ENCODE measurements at places on chromosomes 4 and X. TPM values are rescaled to one million over a fixed set of nuclear protein-coding genes. Genes with fewer than 3 reads are reported as not detected.

- DNase-seq, result no peak
These were observed 1.6 kb downstream of the DUSP9 start for GRCh38 chrX:153648358-153649177.

GRCh38 chrX:46634577-46634976 lies 61.0 kb downstream of the CHST7 start:
- DNase-seq, result no peak

DNA sequence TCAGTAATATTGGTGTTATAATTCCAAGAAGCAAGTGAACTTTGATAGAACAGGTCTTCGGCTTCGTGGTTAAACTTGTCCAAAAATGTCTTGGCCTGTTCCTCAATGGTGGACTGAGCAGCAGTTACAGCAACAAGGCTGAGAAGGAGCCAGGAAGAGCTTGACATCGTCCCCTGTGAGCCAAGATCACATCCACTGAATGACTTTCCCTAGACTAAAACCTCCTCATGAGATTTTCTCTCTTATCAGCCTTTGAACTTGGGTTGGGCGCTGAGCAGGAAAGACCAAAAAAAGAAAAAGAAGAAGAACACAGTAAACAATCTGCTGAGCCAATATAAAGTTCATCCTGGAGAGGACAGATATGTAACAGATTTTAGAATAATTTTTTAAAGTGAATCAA lies at the start of gene ACE2:
TSS of gene ACE2 (minus strand) at position 216 of the 400 bp plus-strand sequence. CDS start at position 167, 49 bp downstream.
- DNase-seq, result no peak

The CXCL5 gene
- not detected for polyA plus RNA-seq

The ARHGAP36 gene
- not detected for polyA plus RNA-seq

- peak; percentile 63 for DNase-seq
These were observed 175.7 kb upstream of the BCOR start for GRCh38 chrX:40273356-40274050.

The MAGEA2 gene
- polyA plus RNA-seq, result not detected

The KDR gene
- not detected for polyA plus RNA-seq

DNA sequence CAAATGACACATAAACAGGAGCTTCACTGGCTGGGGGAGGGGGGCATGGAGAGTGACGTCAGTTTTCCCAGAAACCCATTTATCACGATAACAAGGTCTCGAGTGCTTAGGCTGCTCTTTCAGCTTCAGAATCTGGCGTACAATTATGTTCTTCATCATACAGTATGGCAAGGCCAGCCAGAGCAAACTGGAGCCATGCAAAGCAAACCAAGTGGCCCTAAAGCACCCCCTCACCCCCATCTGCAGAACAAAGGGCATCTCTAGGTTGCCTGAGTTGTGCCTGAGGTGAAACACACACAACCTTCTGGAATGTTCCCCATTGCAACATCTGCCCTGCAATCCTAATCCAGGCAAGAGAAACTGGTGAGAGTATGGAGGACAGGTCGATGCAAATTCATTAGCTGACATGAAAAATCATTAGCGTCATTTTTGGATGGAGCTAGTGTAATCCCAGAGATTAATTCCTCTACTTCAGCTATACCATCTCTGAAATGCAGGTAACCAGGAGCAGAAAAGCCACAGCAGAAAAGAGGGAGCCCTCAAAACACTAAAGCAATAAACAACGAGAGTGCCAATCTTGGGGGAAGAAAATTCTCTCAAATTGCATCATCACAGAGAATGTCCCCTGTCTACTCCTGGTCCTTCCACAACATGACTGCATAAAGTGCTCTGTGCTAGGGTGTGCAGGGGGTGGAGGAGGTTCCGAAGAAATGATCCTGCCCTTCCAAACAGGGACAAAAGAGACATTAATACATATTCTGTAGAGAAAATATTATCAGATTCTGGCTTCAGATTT lies 1.8 kb downstream of the SEPTIN6 start:
- peak; percentile 71 for DNase-seq

- DNase-seq, result no peak
These were observed 645.8 kb downstream of the CENPC start for GRCh38 chr4:66899422-66900065.

GRCh38 chr4:88230461-88230891 lies 53.9 kb downstream of the PPM1K start:
- DNase-seq, result no peak

The NWD2 gene
- polyA plus RNA-seq, result not detected

GRCh38 chrX:11287505-11287904 lies 5.7 kb upstream of the AMELX start:
- no peak for DNase-seq

DNA sequence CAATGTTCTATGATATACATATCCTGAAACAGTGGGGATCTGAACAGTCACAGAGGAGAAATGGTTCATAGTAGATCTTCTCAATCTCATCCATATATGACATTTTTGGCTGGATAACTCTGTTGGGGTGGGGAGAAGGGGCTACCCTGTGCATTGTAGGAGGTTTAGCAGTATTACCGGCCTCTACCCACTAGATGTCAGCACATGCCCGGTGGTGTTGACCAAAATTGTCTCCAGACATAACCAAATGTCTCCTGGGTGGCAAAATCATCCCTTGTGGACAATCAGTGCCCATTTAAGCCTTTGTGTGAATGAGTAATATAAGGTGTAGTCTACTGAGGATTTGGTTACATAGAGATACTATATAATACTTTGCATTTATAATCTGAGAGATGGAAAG lies 89.9 kb downstream of the PLS3 start:
- DNase-seq, result no peak

- DNase-seq, result peak; percentile 8
These were observed 1.1 kb downstream of the PJA1 start for GRCh38 chrX:69163936-69164741.

DNA sequence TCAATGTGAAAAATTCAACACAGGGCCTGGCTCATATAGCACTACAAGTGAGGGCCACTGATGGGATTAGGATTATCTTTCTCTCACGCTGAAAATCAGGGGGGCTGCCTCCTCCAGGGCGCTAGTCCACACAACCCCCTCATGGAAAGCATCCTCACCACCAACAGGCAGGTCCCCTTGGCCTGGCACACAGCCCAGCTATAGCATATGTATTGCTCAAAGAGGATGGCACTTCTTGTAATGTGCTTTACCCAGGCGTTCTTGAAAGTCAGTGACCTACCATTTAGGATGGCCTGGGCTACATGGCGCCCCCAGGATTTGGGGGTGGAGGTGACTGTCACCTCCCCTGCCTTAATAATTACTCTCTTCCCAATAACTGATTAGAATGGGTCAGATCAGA lies 71.0 kb upstream of the LSM6 start:
- no peak for DNase-seq

DNA sequence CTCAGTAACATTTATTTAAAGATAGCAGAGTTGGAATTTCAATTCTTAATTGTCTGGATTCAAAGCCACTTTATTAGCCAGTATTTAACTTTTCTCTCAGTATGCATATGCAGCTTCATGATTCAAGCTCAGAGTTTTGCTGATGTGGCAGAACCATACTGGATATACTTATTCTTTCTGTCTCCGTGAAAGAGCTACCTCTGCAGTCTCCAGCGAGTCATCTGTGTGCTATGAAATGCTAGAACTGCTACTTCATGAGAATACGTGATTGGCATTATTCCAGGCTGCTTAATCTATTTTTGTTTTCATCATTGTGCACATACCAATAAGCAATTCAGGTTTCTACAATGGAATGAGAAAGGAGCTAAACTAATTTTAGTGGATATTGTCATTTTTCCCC lies 743.7 kb downstream of the C4orf33 start:
- DNase-seq, result no peak

GRCh38 chrX:70554523-70554922 lies 109.9 kb downstream of the DLG3 start:
- DNase-seq, result no peak

- no peak for DNase-seq
These were observed 39.3 kb upstream of the MAGEA10 start for GRCh38 chrX:152177497-152178269.

The ADH1B gene
- not detected for polyA plus RNA-seq

The RIBC1 gene
- 0.25 TPM for polyA plus RNA-seq

DNA sequence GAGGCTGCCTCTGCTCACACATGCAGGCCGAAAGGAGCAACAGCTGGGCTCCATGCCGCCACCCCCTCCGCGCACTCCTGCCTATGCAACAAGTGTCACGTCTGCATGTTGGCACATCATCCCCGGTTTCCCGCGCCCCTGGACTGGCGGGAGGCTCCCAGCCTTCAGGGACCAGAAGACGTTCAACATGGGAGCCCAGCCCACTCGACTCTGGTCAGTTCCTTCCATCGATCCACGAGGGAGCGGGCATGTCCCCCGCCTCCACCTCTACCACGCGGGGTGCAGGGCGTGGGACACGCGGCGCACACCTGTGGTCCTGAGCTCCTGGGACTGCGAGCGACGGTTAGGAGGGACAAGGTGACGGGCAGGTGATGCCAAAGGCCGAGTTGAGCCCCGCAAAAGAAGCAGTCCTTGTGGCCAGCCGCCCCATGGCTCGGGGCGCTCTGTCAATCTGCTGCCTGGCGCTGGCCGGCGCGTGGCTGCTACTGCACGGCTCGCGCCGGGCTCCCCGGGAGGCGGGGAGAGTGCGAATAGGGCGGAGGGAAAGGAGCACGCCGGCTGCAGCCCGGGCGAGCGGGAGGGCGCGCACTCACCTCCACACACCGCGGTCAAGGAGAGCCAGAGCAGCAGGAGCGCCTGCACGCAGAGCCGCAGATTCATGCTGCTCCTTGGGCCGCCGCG lies 645 bp downstream of the APLN start:
- no peak for DNase-seq
